ENCODE measurements at places on chromosomes 1 and 21. TPM values are rescaled to one million over a fixed set of nuclear protein-coding genes. Genes with fewer than 3 reads are reported as not detected.

RORC gene
- not detected for total RNA-seq

OR2T27 gene
- total RNA-seq: not detected

SEMA4A gene
- total RNA-seq: 0.35 TPM

OR6K3 gene
- not detected for total RNA-seq

RBP7 gene
- total RNA-seq: not detected

S100A2 gene
- total RNA-seq: 2.3 TPM

Data from myometrial cell (primary cell).